ENCODE measurements at places on chromosomes 1 and 21. TPM values are rescaled to one million over a fixed set of nuclear protein-coding genes. Genes with fewer than 3 reads are reported as not detected.

Gene SARS1
- total RNA-seq, result 424 TPM

Gene SPAG17
- total RNA-seq, result not detected

Gene PRAMEF10
- total RNA-seq, result not detected

Gene LCE6A
- not detected for total RNA-seq

Gene CELA3B
- total RNA-seq, result not detected

Gene AKNAD1
- not detected for total RNA-seq

Gene FCRL5
- not detected for total RNA-seq

Gene S100A12
- not detected for total RNA-seq
